ENCODE measurements at places on chromosomes 11 and 22. TPM values are rescaled to one million over a fixed set of nuclear protein-coding genes. Genes with fewer than 3 reads are reported as not detected.

The TMEM218 gene
- total RNA-seq, result 21.0 TPM

The APOBEC3H gene
- total RNA-seq, result 0.40 TPM

The XRCC6 gene
- total RNA-seq, result 406 TPM

The MPPED1 gene
- total RNA-seq, result not detected

The RBX1 gene
- total RNA-seq, result 50.4 TPM

The PACSIN3 gene
- 13.0 TPM for total RNA-seq

The HPX gene
- total RNA-seq, result 0.53 TPM

The PTPN5 gene
- total RNA-seq, result not detected

The CREB3L1 gene
- 2.4 TPM for total RNA-seq

The HRAS gene
- 71.9 TPM for total RNA-seq

The KRTAP5-10 gene
- not detected for total RNA-seq

The EFCAB6 gene
- total RNA-seq, result 0.27 TPM

The MMP13 gene
- not detected for total RNA-seq

The CRY2 gene
- total RNA-seq, result 10.1 TPM

The MPPED2 gene
- total RNA-seq, result not detected

The USH1C gene
- total RNA-seq, result not detected

The OR2AT4 gene
- total RNA-seq, result not detected

The FEN1 gene
- 63.8 TPM for total RNA-seq

The ADORA2A gene
- 41.4 TPM for total RNA-seq

The GTSE1 gene
- 45.3 TPM for total RNA-seq

The KREMEN1 gene
- total RNA-seq, result 1.1 TPM

The KIRREL3 gene
- total RNA-seq, result not detected

The CRYBB2 gene
- total RNA-seq, result 0.27 TPM

The TTC17 gene
- total RNA-seq, result 81.3 TPM
